NCI-H187 treated with DMSO at 0.1 percent for 48 hours (cell line): ENCODE measurements at places on chromosomes 3 and 15.

DNA sequence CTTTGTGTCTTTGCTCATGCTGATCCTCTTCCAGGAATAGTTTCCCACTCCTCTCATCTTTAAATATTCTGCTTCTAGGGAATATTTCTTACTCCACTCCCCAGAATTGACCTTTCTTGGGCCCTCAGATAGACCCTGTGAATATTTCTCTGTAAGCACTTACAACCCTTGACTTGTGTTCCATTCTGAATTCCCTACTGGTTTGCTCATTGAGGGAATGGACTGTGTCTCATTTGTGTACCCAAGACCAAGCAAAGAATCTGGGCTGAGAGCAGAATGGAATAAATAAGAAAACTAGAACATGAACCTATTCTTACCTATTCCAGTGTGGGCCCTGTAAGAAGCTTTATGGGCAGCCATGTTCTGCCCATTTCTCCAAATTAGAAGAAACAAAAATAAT, 72.7 kb upstream of the TSPAN3 start:
- DNase-seq = no peak

DNA sequence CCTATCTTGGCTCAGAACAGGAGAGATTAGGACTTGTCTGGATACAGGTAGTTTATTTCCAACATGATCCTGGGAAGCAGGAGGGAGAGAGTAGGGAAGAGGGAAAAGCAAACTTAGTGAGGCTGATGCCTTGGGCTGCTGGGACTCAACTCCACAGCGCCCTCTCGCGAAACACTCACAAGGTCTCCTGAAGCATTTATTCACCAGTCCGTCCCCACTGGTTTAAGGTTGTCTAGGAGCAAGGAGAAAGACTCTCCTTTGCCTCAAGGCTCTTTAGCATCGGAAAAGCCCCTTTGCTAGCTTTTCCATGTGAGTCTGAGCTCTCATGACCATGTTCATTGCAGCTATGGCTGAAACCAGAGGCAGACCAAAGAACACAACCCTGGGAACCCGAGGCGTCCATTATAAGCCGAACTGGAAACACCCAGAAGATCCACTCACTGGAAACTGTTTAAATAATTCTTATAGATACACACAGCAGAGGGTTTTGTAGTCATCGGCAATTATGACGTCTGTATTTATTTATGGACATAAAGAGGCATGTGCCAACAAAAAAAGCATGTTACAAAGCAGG, 244.5 kb downstream of the CD47 start:
- DNase-seq = no peak

- DNase-seq = no peak
These were observed 4.6 kb downstream of the TPRA1 start for GRCh38 chr3:127585813-127586413.

GRCh38 chr3:101179637-101180036, 140.7 kb downstream of the IMPG2 start:
- DNase-seq = no peak

GRCh38 chr3:69748503-69748902, 9.2 kb downstream of the MITF start:
- no peak for DNase-seq

- DNase-seq = no peak
These were observed 164.4 kb downstream of the WDR76 start for GRCh38 chr15:43991206-43991605.

DNA sequence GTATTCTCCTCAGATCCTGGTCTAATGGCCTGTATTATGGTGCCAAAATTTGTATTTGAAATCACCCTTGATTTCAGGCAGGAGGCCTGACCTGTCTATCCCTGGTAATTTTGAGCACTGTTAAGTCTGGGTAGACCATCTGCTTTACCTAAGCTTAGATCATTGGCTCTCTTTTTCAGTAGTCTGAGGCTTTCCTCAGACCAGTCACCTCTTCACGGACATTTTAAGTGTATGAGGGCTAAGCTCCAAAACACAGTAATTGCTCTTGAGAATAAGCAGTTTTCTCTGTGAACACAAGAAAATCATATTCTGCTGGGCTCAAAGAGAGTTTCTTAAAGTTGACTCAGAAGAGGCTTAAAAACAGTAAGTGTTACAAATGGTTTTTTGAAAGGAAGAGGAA, 92.0 kb upstream of the SAMMSON start:
- no peak for DNase-seq
